ENCODE measurements at places on chromosomes 6 and 20. TPM values are rescaled to one million over a fixed set of nuclear protein-coding genes. Genes with fewer than 3 reads are reported as not detected.

DNA sequence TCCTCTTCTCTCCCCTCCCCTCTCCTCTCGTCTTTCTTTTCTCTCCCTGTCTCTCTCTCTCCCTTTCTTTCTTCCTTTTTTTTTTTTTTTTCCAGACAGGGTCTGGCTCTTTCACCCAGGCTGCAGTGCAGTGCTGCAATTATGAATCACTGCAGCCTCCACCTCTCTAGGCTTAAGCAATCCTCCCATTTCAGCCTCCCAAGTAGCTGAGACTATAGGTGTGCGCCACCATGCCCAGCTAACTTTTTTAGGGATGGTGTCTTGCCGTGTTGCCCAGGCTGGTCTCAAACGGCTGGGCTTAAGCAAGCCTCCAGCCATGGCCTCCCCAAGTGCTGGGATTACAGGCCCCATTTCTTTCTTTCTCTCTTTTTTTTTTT, 59.9 kb upstream of the NCOA3 start:
- DNase-seq, result no peak

GRCh38 chr6:122238861-122239260, 160.6 kb upstream of the HSF2 start:
- no peak for DNase-seq

GRCh38 chr6:159654483-159655098, 38.5 kb downstream of the SOD2 start:
- no peak for DNase-seq

- no peak for DNase-seq
Measured at GRCh38 chr20:51388756-51389542, 153.6 kb downstream of the NFATC2 start.

DNA sequence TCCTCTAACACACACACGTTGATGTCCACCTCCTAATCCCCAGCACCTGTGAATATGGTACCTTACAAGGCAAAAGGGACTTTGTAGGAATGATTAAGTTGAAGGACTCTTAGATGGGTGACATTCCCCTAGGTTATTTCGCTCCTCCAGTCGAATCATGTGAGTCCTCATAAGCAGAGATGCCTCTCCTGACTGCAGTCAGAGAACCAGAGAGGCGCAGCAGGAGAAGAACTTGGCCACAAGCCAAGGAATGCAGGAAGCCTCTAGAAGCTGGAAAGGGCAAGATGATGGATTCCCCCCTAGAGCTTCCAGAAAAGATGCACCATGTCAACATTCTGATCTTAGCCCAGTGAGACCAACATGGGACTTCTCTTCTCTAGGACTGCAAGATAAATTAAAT, 133.1 kb upstream of the PTPRT start:
- no peak for DNase-seq

DNA sequence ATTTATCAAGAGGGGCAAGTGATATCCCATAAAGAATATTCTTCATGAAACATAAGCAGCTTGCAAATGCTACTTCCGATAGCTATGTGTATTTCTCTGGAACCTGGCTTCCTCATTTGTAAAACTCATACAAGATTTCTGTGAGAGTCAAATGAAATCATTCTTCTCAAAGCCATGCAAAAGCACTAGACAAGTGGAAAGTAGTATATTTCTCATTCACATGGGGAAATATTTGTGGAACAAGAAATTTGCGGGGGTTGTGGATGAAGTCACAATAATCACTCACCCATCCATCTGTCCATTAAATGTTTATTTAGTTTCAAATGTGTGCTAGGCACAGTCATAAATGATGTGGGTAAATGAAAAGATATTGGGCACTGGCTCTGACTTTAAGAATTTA, 150.5 kb downstream of the IPCEF1 start:
- no peak for DNase-seq

- no peak for DNase-seq
Measured at GRCh38 chr6:97405818-97406409, 122.9 kb upstream of the MMS22L start.

DNA sequence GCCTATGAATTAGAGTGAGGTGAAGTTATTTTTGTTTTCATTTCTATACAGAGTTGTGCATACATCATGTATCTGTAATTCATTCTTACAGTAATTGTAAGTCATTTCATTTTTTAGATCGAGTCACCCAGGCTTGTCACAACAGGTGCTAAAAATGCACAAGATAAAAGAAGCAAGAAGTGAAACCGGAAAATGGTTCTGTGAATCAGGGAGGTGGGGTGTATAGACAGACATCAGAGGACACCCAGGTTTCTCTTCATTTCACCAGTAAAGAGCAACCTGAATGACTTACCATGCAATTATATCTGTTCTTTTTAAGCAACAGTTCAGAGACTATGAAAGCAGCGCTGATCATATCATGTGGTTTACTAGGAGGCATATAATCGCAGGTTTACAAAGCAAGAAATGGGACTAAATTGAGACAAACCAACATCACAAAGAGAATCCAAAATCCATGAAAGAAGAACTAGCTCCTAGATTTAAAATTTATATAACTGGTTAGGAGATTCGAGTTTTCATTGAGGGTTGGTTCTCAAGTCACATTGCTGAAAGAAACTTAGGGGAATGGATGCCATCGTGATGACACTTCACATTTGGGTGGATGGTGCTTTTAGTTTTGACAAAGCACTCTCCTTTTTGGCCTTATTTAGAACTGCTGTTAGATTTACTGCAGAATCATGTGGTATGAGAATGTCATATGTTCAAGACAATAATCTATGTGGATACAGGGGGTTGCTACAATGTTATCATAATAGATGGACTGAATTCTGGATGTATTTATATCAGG, 27.9 kb upstream of the TBC1D7 start:
- no peak for DNase-seq

- DNase-seq, result no peak
Measured at GRCh38 chr6:39998126-39998525, 63.9 kb upstream of the MOCS1 start.

GRCh38 chr20:36104244-36104643, 50.3 kb upstream of the EPB41L1 start:
- DNase-seq, result no peak

The RSPH9 gene
- under 0.01 TPM for total RNA-seq

DNA sequence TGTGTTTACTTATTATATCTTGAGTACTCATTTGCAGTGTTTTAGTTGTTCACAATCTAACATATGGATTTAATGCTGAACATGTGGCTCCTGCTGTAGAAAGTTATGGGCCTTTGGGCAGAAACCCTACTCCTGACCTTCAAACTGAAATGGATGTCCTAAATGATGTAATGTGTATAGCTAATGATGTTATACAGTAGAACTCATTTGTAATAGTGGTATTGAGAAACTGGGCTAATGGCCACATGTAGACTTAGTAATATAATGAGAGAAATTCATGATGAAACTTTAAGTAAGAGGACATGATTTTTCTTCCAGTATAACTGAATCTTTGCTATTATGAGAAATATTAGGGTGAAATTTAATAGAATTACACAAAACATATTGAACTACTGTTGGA, 121.3 kb upstream of the PTPRK start:
- no peak for DNase-seq

The FILIP1 gene
- 2.8 TPM for total RNA-seq

The ADTRP gene
- 0.50 TPM for total RNA-seq

GRCh38 chr20:38610521-38610920, 8.9 kb downstream of the ARHGAP40 start:
- no peak for DNase-seq

The ADGRF5 gene
- 19.9 TPM for total RNA-seq

- no peak for DNase-seq
Measured at GRCh38 chr20:24985802-24986201, 6.7 kb downstream of the APMAP start.

GRCh38 chr20:43843096-43843964, 71.3 kb upstream of the TOX2 start:
- DNase-seq, result no peak

- no peak for DNase-seq
Measured at GRCh38 chr6:136750696-136751521, 41.4 kb downstream of the MAP3K5 start.

DNA sequence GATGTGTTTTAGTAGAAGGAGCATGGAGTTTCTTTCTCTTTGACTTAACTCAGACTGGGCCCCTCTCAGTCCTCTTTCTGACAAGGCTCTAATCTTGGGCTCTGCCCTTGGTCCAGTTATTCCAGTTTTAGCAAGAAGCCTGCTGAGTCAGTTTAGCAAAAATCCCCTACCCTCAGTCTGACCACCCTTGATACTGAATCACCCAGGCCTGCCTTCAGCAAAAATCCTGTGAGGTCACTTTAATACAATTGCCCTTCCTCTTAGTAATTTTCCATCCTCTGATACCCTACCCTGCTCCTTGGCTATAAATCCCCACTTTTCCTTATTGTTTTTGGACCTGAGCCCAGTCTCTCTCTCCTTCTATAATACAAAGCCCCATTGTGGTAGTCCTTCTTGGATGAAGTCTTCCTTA, 326.7 kb upstream of the NOX3 start:
- DNase-seq, result no peak

- DNase-seq, result no peak
Measured at GRCh38 chr6:11054722-11055121, 10.6 kb upstream of the ELOVL2 start.

DNA sequence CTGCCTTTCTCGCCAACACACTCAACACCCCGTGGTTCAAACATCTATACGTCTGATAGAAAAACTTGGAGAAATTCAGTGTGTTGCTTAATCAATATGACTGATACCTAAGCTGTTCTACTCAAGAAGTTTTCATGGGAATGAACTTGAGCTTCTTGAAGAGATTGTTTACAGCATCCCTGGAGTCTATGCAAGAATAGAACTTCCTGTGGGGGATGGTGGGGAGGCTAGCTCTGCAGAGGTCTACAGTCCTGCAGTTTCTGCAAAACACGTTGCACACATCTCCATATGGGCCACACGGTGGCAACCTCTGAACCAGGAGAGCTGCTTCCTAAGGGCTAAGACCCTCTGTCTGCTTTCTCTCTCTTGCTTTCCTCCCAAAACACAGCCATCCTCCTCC, 32.7 kb upstream of the FANCE start:
- no peak for DNase-seq

DNA sequence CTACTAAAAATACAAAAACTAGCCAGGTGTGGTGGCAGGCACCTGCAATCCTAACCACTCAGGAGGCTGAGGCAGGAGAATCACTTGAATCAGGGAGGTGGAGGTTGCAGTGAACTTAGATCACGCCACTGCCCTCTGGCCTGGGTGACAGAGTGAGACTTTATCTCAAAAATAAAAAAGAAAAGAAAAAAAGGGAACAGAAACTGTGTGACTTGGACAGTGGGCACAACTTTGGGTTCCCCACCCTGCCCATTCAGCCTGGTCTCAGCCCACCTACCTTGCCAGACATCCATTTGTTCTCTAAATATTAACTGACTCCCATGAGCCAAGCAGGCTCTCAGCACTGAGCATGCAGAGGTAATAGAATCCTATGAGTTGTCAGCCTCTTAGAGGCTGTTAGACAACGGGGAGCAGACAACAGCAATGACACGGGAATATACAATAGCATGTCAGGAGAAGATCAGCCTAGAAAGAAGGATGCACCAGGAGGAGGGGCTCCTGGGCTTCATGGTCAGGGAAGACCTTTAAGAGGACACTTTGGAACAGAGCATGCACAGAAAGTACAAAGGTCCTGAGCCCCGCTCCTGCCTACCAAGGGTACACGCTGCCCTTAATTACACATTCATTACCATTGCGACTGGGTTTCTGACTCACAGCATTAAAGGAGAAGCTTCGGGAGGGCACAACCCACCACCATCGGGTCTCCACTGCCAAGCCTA, 20.0 kb downstream of the FAM209B start:
- DNase-seq, result no peak

DNA sequence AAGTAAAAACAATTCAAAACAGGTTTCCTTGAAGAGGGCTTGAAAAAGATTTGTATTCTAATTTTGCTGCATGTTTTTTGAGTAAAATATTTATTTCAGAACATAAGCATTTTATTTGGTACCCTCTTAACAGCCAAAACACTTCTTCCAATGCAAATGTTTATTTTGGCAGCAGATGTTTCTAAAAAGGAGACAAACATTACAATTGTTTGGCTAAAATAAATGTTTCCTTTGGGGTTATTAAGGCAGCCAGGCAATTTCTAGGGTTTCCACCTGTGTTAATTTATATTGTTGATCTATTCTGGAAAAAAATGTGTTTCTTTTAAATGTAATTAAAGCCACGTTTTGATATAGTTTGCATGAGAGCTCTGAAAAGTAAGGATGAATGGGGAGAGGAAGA, 56.6 kb downstream of the ARID1B start:
- DNase-seq, result no peak

GRCh38 chr6:108518714-108519576, 41.8 kb upstream of the FOXO3 start:
- DNase-seq, result no peak

- no peak for DNase-seq
Measured at GRCh38 chr6:51024126-51024525, 205.5 kb downstream of the TFAP2B start.

GRCh38 chr20:58654337-58654736, 3.3 kb downstream of the STX16 start:
- no peak for DNase-seq

DNA sequence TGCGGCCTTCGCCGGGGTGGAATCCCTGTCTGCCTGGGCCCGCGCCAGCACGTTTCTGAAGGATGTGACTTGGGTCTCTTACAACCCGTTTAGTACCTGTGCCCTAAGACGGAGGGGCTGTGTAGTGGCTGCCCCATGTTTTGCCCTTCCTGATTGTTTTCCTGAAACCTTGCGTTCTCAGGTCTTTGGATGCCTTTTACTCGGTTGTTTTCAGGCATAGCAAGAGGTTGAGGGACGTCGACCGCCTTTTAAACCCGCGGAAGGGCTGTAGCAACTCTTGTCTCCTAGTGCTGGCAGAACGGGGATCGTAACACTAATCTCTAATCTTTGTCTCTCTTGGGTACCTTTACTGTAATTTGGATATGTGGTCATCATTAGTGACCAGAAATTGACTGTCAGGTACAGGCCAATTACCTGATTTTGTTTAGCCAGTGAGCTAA, 706 bp upstream of the NANP start:
- no peak for DNase-seq

The PLAGL2 gene
- 7.2 TPM for total RNA-seq

DNA sequence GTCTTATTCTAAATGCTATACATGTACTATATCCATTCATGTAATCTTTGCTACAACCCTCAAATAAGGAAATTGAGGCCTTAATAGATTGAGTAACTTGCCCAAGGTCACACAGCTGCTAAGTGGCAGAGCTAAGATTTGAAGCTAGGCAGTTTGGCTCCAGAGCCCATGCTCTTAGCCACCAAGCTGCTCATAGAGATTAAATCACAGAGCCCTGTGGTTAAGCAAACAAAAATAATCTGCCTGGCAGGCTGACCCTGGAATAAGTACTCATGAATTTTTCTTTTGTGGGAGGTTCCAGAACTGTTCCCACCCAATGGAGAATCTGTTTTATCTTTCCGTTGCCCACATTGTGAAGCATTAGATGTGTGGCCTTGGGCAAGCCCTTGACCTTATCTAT, 7.4 kb downstream of the AAR2 start:
- DNase-seq, result no peak

DNA sequence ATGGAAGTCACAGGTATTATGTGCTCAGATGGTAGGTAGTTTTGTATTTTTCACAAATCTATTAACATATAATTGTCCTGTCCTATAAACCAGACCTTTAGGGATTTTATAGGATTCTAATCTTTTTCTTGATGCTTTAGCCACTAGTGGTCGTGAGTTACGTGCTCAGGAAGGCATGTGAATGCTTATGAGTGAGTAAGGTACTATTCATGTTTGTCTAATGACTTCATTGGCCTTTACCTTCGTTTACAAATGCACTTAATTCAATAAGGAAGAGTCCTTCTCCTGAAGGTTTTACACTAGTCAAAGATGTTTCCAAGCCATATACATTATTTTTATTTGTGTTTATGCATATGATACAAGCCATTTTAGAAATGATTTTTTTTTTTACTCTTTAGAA, 23.0 kb downstream of the PACRG start:
- no peak for DNase-seq

All from liver (tissue), 10 donors.